ENCODE measurements at places on chromosomes 3 and 15. TPM values are rescaled to one million over a fixed set of nuclear protein-coding genes. Genes with fewer than 3 reads are reported as not detected.
A peak's percentile ranks its signal among the peaks of the same experiment; 100 is the strongest.

DNA sequence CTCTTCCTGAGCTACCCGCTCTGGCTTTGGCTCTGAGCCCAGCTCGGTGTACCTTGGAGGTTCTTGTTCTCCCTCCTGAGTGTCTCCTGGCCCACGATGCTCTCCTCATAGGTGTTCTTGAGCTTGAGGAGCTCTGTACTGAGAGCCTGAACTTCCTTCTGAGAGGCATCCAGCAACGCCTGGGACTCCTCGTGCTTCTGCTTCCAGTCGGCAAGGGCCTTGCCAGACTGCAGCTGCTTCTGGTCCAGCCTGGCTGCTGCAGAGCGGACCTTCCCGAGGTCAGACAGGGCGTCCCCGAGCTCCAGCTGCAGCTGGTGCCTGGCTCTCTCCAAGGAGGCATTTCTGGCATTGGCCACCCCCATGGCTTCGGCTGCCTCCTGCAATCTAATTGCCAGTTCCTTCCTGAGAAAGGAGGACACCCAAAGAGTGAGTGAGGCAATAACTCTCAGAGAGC lies 99.8 kb downstream of the MYH15 start:
- no peak overlapping the region for H3K27ac ChIP-seq
- DNase-seq = no peak
- H3K27me3 ChIP-seq = no peaks in the 10 kb centered on the region
- H3K4me3 ChIP-seq = no peak overlapping the region

DNA sequence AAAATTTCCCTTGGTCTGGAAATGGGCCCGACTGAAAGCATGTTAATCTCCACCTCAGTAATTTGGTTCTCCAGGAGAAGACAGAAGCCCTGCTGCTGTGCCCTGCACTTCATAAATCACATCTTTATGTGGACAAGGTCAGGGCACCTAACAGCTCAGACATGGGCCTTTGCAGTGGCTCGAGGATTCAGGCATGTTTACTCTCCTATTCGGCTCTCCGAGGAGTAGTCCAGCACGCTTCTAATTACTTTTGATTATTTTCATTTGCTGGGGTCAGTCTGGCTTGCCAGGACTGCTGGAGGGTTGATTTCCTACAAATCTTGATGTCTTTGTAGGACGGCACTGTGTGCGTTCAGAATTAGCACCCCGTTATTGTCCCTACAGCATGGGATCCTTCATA lies 511.2 kb downstream of the MECOM start:
- DNase-seq = no peak
- H3K4me1 ChIP-seq = peaks cover 33% of the 10 kb centered on the region
- peaks cover 18% of the 10 kb centered on the region for H3K27me3 ChIP-seq
- no peak overlapping the region for H3K4me3 ChIP-seq
- no peak overlapping the region for H3K27ac ChIP-seq
- no peaks in the 10 kb centered on the region for H3K36me3 ChIP-seq

DNA sequence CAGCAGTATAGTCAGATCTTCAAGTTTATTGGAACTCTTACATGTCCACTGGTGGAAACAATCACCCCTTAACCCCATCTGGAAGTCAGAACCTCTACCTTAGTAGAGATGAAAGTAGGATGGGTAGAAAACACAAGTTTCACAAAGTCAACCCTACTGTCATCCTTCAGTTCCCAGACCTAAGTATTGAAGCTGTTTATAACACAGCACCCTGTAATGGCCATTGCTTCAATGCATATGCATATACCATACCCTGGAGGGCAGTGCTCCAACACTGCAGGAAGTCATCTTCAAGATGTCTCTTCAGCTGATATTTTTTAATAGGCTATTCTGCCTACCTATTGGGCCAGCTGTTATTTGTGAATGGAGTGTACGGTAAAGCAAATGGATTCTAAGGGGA lies 241.3 kb downstream of the UBE2E2 start:
- H3K36me3 ChIP-seq = no peaks in the 10 kb centered on the region
- H3K27ac ChIP-seq = no peak overlapping the region
- H3K4me3 ChIP-seq = no peak overlapping the region
- no peak for DNase-seq

- H3K36me3 ChIP-seq = no peaks in the 10 kb centered on the region
- no peak overlapping the region for H3K27ac ChIP-seq
- no peaks in the 10 kb centered on the region for H3K27me3 ChIP-seq
- no peaks in the 10 kb centered on the region for H3K4me1 ChIP-seq
Observed at GRCh38 chr3:52429031-52429430, 15.9 kb downstream of the SEMA3G start.

- no peaks in the 10 kb centered on the region for H3K27me3 ChIP-seq
- no peak overlapping the region for H3K27ac ChIP-seq
- H3K36me3 ChIP-seq = no peaks in the 10 kb centered on the region
- H3K4me1 ChIP-seq = no peaks in the 10 kb centered on the region
Observed at GRCh38 chr3:131658771-131659170, 156.0 kb upstream of the MRPL3 start.

DNA sequence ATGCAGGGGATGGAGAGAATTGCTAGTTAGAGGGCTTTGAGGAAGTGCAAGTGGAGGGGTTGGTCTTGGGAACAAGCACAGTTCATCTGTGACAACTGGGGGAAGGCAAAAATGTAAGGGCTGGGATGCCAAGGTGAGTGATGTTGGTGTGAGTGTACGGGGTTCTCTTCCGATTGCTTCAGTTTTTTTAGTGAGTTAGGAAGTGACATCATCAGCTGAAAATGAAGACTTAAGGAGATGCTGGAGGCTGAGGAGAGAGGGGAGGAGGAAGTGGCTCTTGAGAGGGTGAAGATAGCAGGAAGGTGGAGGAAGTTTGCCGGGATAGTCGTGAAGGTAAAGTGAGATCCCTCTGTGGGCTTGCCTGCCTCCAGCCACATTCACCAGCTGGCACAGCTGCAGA lies 12.7 kb downstream of the TICRR start:
- no peak for DNase-seq
- H3K27ac ChIP-seq = no peak overlapping the region
- no peaks in the 10 kb centered on the region for H3K36me3 ChIP-seq
- H3K4me1 ChIP-seq = no peaks in the 10 kb centered on the region
- H3K4me3 ChIP-seq = no peak overlapping the region
- no peaks in the 10 kb centered on the region for H3K27me3 ChIP-seq

DNA sequence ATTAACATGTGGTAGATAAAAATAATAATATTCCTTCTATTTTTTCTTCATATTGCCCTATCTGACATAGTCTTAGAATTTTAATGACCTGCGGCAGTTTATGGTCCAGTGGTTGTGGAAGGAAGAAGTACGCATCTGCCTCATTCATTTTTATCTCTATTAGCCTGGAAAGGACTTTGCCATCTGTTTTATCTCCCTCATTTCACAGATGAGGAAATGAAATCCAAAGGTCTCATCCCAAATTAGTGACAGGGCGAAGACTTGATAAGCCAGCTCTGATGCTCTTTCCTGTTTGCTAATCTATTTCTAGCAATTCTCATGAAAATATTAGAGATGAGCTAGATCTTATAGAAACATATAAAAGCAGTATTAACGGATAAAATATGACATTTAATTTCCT lies 113.3 kb downstream of the KLHL25 start:
- H3K4me1 ChIP-seq = peaks cover 12% of the 10 kb centered on the region
- no peaks in the 10 kb centered on the region for H3K27me3 ChIP-seq
- no peak overlapping the region for H3K27ac ChIP-seq
- no peak for DNase-seq
- H3K36me3 ChIP-seq = peaks cover 38% of the 10 kb centered on the region

DNA sequence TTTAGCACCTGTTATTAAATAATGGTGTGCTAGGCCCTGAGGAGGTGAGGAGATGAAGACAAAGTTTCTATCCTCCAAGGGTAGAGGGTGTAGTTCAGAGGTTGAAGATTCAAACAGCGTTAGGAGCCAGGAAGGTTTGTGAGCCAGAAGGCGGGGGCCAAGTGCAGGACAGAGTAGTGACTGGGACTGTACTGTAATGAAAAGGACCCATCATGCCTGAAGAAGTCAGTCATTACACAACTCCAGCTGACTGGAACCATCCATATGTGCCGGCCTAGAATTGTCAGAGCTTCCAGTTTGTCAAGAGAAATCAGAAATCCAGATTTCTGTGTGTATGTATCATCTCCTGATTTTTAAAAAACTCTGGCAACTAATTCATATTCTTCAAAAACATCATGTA lies 54.8 kb downstream of the FILIP1L start:
- H3K27ac ChIP-seq = no peak overlapping the region
- no peak for DNase-seq
- H3K4me3 ChIP-seq = no peak overlapping the region
- H3K36me3 ChIP-seq = no peaks in the 10 kb centered on the region
- H3K27me3 ChIP-seq = no peaks in the 10 kb centered on the region

DNA sequence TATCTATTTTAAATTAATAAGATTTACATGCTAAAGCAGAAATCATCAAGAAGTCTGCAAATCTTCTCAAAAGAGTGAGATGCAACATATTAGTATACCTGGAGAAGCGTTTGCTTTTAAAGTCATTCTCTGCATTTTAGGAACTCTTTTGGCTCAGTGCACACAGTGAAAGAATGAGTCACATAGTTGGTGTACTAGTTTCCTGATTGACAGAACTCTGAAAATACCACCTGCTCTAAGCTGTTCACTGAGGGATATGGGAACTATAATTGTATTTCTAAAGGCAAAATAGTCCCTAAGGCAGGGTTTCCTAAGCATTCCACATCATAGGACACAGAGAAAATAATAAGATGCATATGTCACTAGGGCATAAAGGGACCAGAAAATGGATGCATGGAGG lies 838.5 kb downstream of the DIPK2A start:
- H3K27ac ChIP-seq = no peak overlapping the region
- H3K36me3 ChIP-seq = no peaks in the 10 kb centered on the region
- no peak overlapping the region for H3K4me3 ChIP-seq
- no peaks in the 10 kb centered on the region for H3K4me1 ChIP-seq
- DNase-seq = no peak
- H3K27me3 ChIP-seq = no peaks in the 10 kb centered on the region

DNA sequence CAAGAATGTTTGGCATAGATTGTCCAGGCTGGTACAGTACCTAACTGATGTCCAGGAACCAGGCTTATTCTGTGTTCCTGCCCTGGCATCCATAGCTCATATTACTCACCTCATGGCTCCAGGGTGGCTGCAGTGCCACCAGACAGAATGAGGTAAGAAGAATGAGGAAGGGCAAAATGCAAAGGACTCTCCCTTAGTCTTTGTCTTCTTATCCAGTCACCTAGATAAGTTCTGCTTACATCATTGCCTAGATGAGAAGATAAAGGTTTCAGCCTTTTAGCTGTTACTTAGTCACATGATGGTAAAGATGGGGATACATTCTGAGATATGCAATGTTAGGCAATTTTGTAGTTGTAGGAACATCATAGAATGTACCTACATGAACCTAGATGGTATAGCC lies 45.8 kb downstream of the CHP1 start:
- no peaks in the 10 kb centered on the region for H3K27me3 ChIP-seq
- no peak for DNase-seq
- H3K27ac ChIP-seq = no peak overlapping the region
- H3K36me3 ChIP-seq = no peaks in the 10 kb centered on the region
- H3K4me3 ChIP-seq = no peak overlapping the region

GRCh38 chr15:74792227-74793016 lies 10.5 kb downstream of the CSK start:
- H3K36me3 ChIP-seq = peaks cover 31% of the 10 kb centered on the region
- H3K27me3 ChIP-seq = no peaks in the 10 kb centered on the region
- H3K27ac ChIP-seq = peak overlapping the region; percentile 99
- H3K4me3 ChIP-seq = no peak overlapping the region
- H3K4me1 ChIP-seq = peaks cover 99% of the 10 kb centered on the region

DNA sequence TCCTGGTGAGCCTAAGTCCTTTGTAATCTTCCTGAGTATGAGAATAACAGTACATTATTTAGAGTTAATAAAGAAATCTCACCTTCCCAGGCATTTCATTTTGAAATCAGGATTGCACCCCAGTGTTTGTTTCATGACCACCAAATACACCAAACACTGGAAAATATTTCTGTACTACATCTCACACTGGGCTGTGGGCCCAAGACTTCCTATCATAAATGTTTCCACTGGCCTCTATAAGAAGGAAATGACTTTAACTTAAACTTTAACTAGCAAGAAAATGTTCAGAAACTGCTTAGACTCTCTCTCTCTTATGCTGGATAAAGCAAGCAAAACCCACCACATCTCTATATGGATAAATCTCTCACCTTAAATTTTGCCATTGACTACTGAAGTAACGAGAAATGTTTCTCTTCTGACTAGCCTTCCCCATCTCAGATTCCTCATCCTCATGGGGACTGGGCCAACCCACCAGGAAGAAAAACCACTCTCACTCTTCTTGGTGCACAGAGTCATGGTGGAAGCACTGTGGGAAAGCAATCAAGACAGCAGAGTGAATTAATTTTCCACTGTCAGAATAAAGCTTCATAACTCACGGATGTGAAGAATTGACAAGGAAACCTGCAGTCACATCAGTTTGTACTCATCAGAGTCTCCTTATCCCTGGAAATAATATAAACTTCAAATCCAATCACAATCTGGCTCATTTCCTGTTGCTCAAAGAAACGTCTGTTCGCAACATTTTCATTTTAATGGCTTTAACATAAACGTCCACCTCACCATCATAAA lies 859.6 kb downstream of the EPHA3 start:
- H3K27ac ChIP-seq = no peak overlapping the region
- no peaks in the 10 kb centered on the region for H3K36me3 ChIP-seq
- no peaks in the 10 kb centered on the region for H3K4me1 ChIP-seq
- no peaks in the 10 kb centered on the region for H3K27me3 ChIP-seq

GRCh38 chr15:39919411-39919747 lies 687 bp downstream of the GPR176 start:
- peaks cover 27% of the 10 kb centered on the region for H3K4me1 ChIP-seq
- peaks cover 33% of the 10 kb centered on the region for H3K27me3 ChIP-seq
- peak overlapping the region; percentile 67 for H3K4me3 ChIP-seq
- DNase-seq = no peak

GRCh38 chr3:194395212-194395611 lies 3.9 kb downstream of the GP5 start:
- H3K4me1 ChIP-seq = peaks cover 47% of the 10 kb centered on the region
- no peaks in the 10 kb centered on the region for H3K36me3 ChIP-seq
- no peak for DNase-seq
- peaks cover 9% of the 10 kb centered on the region for H3K27me3 ChIP-seq

- no peak for DNase-seq
- no peaks in the 10 kb centered on the region for H3K27me3 ChIP-seq
- H3K27ac ChIP-seq = no peak overlapping the region
- no peaks in the 10 kb centered on the region for H3K4me1 ChIP-seq
- H3K36me3 ChIP-seq = no peaks in the 10 kb centered on the region
Observed at GRCh38 chr3:151611419-151611818, 122.3 kb upstream of the AADACL2 start.

DNA sequence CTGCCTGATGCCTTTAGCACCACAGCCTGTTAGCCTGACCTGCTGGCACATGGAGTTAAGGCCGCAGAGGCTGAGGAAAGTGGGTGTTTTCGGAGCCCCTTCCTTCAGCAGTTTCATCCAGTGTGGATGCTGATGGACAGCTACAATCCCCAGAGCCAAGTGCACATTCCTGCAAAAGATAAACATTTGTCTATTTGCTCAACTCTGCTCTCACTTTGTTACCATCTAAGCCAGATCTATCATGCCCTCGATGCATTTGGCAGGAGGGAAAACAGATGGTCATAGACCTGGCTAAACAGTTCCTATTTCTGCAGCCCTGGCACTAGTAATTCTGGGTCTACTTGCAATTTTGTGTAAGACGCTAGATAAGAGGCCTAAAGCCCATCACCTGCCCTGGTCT lies 312.9 kb upstream of the RASGRP1 start:
- H3K4me1 ChIP-seq = no peaks in the 10 kb centered on the region
- no peaks in the 10 kb centered on the region for H3K36me3 ChIP-seq
- H3K27ac ChIP-seq = no peak overlapping the region
- no peaks in the 10 kb centered on the region for H3K27me3 ChIP-seq
- no peak overlapping the region for H3K4me3 ChIP-seq
- no peak for DNase-seq

GABRR3 gene
- total RNA-seq = not detected

PP2D1 gene
- total RNA-seq = not detected

ALS2CL gene
- 16.3 TPM for total RNA-seq

MESP1 gene
- 0.26 TPM for total RNA-seq

TMOD2 gene
- total RNA-seq = 17.8 TPM

PODXL2 gene
- total RNA-seq = 3.1 TPM

ADAMTS7 gene
- 3.4 TPM for total RNA-seq

TIGIT gene
- 11.1 TPM for total RNA-seq
